NCI-H345 (cell line): ENCODE measurements at places on chromosomes 4 and X.

DNA sequence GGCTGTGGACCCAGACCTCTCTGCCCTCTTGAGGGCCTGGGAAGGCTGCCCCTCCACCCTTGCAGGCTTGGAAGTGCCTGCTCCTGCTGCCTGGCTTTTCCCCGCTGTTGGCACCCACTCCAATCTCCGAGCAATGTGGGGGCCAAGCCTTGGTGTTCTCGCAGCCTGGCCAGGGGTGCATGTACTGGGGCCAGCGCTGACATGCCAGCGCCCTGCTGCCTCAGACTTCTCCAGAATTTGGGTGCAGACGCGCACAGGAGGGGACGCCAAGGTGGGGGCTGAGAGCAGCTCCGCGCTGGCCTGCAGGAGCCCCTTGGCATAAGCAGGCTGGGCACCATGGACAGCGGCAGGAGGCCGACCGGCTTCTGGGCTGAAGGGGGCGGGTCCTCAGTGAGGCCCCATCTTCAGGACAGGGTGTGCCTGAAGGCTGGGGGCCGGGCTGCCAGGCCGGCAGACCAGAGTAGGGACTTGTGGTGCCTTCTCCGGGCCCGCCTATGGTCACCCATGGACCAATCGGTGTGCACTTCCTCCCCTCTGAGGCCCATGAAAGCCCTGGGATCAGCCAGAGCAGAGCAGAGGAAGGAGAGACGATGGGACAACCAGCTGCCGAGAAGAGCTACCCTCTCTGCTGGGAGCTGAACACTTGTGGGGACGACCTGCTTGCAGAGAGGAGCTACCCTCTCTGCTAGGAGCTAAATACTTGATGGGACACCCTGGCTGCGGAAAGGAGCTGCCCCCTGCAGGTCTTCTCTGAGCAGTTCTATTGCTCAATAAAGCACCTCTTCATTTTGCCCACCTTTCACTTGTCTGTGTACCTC, 118.3 kb downstream of the DNAAF6 start:
- no peak for DNase-seq

DNA sequence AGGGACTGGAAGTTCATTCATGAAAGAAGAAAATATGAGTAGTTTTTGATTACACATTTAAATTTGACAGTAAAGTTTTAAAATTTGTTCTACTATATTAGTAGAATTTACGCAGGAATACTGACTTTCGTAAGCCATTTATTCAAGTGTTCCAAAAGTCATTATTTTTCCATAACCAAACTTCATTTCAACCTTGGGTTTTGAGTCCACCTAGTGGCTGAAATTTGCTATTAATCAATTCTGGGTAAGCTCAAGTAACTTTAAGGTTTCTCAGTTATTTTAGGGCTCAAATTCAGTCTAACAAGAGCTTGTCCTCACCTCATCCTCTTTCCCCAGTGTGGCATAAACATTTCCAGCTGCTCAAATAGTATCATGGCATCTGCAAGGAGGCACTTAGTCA, 175.4 kb downstream of the SH3BGRL start:
- no peak for DNase-seq

DNA sequence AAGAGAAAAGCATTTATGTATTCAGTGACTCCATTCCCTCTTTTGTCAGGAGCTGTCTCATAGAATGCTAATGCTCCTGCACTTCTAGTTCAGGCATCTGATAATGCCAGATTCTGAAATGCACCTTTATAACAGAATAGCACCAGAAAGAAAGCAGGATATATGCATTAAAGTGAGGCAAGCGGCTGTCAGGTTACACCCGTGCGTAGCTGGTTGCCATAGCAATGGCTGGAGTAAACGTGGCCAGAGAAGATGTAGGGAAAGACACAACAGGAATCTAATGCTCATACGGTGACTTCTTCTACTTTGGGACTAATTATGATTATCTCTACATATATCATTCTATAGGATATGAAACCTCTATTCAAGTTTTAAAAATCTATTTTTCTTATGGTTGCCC, 5.9 kb downstream of the EMCN start:
- DNase-seq = no peak

DNA sequence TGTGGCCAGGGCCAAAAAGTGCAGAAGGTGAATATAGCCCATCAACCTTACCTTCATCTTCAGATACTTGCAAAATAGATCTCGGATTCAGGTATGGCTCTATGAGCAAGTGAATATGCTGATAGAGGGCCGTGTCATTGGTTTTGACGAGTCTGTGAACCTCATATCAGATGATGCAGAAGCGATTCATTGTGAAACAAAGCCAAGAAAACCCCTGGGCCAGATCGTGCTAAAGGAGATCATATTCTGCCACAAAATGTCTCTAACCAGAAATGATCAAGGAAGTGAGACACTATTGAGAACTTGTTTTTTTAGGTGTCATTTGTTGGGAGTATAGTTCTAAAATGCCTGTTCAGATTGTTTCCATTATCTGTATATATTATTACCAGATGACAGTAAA, 48.3 kb downstream of the PDK3 start:
- no peak for DNase-seq

DNA sequence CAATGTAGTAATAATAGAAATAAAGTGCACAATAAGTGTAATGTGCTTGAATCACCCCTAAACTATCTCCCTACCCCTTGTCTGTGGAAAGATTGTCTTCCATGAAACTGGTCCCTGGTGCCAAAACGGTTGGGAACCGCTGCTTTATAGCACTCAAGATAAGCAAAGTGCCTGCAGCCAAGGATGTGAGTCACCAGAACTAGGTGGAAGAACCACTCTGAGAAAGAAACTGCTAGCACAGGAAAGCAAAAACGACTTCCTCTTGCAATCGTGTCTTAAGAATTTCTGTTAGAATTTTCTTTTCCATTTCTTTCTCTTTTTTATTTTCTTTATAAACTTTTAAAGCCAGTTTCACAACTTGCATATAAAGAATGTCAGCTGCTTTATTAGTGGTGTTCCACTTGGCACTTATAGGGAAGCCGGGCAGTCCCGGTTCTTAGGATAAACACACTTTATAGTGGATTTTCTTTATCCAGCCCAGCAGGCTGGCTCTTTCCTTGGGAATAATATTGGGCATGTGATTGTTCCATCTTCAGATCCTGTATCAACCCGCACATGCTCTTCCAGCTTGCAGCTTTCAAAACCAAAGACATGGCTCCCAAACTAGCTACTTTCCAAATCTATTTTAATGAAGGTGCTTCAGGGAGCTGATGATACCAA, 32.3 kb upstream of the CXCL8 start:
- DNase-seq = no peak

- DNase-seq = no peak
Measured at GRCh38 chr4:67452100-67452845, 93.0 kb downstream of the CENPC start.
